ENCODE measurements at places on chromosomes 12 and 14.
A peak's percentile ranks its signal among the peaks of the same experiment; 100 is the strongest.

DNA sequence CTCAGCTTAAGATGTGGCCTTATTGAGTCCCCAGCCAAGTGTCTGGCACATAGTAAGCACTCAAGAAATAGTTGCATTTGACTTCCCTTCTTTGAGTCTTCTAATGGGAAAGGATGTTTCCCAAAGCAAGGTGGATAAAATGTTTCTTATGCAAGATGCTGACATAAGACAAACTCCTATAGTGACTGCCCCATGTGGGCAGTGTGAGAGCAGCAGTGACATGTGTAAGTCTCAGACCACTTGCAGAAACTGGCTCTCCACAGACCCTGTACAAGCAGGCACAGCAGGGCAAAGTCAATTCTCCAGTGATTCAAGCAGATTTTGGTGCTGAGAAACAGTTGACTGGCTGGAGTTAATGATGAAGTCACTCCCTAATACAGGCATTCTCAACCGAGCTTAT lies 255.3 kb downstream of the ANO2 start:
- no peak for DNase-seq

DNA sequence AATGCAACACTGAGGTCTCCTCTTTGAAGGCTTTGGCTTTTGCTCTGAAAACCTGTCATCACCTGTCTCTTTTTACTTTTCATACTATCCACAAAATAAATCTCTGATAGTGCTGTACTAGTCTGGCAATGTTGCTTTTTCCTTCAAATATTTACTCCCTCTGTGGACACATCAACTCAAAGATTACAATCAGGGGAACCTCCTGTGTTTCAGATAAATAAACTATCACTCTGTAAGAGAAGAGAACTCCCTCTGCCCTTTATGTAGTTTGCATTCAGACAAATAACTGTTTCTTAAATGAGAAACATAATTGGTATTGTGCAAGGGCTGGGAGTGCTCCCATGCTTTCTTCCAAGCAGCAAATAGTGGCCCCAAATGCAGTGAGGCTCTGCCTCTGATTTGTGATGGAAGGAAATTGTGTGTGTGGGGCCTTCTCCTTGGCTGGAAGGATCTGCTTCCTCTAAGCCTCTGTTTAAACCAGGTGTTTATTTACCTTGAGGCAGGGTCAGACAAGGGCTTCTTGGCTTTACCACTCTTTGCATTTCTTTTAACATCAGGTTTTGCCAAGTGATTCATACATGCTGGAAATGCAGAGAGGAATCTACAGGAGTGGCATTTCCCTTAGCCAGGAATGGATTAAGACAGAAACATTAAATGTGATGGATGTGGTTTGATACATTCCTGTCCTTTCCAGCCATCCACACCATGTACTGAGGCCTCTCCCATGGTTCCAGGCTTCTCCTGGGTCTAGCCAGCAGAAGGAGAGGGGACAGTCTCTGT lies 69.0 kb downstream of the AKAP6 start:
- no peak for DNase-seq

GRCh38 chr12:88935856-88936255 lies 355.6 kb upstream of the KITLG start:
- DNase-seq, result no peak

DNA sequence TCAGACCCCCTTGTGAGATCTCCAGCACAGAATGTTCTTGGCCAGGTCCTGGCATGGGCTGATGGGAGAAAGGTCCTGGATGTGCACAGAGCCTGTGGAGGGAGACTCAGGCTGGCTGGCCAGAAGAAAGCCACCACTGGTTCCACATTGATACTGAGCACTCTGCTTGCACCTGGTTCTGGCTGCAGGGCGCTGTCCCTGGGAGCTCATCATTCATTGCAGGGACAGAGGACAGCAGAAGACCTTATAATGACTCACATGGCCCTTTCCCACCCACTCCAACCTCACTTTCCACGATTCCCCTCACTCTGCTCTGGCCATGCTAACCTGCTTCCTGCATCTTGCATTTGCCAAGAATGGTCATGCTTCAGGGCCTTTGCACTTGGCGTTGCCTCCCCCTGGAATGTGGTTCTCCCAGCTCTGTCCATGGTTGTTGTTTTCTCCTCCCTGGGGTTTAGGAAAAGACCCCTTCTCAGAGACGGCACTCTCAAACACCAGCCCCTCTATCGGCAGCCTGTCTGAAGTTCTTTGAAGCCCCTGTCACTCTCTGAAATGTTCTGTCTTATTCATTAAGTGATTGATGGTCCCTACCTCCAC lies 10.3 kb downstream of the KRT7 start:
- DNase-seq, result no peak

GRCh38 chr12:30978639-30979038 lies 52.1 kb downstream of the TSPAN11 start:
- DNase-seq, result no peak

DNA sequence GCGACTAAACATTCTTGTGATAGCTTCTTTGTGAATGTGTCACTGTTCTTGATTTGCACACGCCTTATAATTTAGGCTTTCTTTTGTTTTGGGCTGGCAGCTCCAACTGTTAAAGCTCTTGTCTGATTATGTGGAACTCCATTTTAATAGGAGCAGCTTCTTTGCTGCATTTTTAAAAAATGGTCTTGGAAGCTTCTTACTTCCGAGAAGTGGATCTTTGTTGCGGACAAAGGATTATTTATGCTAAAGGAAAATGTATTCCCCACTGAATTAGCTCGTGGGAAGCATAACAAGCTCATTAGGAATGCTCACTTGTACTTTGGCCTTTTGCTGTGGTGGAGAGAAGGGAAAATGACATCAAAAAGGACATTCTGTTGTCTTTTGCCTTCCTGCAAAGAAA lies 20.0 kb downstream of the GAS2L3 start:
- DNase-seq, result no peak

GRCh38 chr12:6207259-6207925 lies 7.2 kb downstream of the CD9 start:
- DNase-seq, result no peak

GRCh38 chr14:61438860-61439765 lies 117.7 kb downstream of the PRKCH start:
- peak; percentile 27 for DNase-seq

- DNase-seq, result no peak
Observed at GRCh38 chr12:79203058-79203647, 338.6 kb downstream of the SYT1 start.

GRCh38 chr12:65025136-65025535 lies 96.0 kb downstream of the WIF1 start:
- no peak for DNase-seq

- DNase-seq, result no peak
Observed at GRCh38 chr12:58285551-58285950, 344.2 kb downstream of the ATP23 start.

- DNase-seq, result peak; percentile 41
Observed at GRCh38 chr12:120249875-120250795, 15.4 kb downstream of the PXN start.

DNA sequence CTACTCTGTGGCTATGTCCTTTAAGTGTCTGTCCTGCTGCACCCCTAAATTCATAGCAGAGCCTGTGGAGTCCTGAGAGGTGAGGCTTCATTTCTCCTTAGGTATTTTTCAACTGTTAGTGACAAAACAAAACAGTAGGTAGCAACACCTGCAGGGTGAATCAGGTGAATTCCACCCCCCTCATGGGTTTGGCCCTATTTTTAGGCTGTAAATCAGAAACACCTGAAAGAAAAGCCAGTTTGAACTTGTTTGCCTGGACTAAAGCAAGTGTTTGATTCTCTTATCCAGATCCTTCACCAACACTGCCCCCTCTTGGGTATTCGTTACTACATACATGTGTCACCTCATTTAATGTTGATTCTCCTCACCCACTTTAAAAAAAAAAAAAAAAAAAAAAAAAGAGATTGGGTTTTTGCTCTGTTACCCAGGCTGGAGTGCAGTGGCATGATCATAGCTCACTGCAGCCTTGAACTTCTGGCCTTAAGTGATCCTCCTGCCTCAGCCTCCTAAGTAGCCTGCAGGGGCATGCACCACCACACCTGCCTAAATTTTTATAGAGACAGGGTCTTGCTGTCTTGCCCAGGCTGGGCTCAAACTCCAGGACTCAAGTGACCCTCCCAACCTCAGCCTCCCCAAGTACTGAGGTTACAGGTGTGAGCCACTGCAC lies 10.3 kb downstream of the TBPL2 start:
- peak; percentile 65 for DNase-seq

- no peak for DNase-seq
Observed at GRCh38 chr12:125552295-125552694, 487.1 kb downstream of the AACS start.

Measured in activated CD4-positive, alpha-beta T cell treated with anti-CD3 and anti-CD28 coated beads for 4 hours (primary cell).